ENCODE measurements at places on chromosomes 13 and 19.

DNA sequence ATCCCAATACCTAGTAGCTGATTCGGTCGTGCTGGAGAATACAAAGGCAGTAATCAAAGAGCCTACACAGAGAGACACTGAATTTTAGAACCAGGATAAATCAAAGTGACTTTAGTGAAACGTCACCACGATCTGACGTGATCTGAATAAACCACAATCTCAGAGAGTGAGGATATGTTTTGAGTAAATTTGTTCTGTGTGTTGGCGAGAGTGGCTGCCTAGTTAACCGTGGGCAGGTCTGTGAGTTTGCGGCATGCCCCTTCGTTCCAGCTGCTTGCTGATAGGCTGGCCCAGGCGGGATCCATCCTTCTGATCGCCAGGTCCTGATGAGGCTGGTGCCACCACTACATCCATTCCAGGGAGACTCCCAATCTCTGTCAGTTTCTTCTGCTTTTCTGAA is 40.4 kb downstream of the LRCH1 start:
- DNase-seq, result no peak

DNA sequence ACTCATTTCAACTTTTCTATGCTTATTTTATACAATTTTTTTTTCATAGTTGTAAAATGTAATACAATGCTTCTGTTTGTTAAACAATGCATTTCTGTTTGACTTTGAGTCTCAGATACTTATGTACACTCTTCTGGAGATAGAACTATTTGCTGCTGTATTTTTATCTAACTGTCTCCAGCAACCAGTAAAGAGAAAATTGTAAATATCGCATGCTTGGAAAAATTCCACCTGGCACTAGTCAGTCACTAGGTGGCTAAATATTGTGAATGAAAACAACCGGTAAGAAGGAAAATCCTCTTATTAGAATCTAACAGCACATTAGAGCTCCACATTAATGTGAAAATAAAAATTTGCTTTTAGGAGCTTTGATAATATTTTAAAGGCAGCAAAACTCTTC is 876.5 kb downstream of the PCDH9 start:
- no peak for DNase-seq

DNA sequence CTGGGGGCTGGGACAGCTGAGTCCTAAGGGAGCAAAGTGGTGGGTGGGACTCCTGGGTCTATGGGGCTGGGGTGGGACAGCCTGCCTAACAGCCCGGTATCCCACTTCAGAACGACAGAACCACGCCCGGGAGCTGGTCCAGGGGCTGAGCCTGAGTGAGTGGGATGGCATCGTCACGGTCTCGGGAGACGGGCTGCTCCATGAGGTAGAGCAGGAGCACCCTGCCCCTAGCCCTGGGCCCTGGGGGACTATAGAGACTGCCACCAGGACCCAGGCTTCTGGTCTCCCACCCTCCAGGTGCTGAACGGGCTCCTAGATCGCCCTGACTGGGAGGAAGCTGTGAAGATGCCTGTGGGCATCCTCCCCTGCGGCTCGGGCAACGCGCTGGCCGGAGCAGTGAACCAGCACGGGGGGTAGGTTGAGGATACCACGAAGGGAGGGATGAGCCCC is 8.6 kb downstream of the SPHK2 start:
- no peak for DNase-seq

- no peak for DNase-seq
Measured at GRCh38 chr13:45349438-45349837, 8.5 kb upstream of the TPT1 start.

- peak; percentile 93 for DNase-seq
Measured at GRCh38 chr19:3184847-3185460, 776 bp upstream of the NCLN start.

DNA sequence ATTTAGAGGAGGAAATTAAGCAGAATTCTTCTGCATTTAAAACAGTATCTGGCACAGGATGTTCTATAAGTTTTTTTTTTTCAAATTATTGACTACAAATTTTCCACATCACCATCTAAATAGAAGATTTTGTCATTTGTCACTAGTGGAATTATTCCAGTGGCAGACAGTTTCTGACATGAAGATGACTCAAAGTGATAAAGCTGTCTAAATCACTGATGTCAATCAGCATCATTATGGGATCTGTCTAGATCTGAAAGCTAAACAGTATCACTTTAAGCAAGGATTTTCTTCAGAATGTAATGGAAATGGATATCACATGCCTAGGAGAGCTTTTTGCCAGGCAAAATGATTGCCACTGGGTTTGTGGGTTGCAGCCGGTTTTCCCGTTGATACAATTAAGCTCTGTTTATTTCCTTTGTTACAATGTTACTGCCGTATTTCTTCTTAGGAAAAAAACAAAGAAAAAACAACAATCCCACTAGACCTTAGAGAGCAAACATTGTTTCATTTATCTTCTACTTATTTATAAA is 1657.0 kb upstream of the PRR20A start:
- DNase-seq, result no peak

DNA sequence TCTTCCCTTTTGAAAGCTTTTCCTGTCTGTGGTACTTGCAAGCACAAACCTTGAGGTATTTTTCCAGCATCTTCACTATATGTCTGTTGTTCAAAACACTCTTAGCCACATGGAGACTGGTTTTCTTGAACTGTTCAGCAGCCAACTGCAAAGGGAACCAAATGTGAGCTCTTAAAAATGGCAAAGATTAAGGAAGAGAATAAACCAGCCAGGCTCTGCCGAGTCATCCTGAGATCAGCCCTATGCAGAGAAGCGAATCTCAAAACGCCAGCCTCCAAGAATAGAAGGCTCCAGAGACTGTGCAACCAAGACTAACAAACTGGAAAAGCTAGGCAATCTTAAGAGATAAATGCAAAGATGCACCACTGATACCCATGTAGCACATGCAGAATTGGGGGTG is 20.7 kb downstream of the AKAP8 start:
- DNase-seq, result no peak

- peak; percentile 79 for DNase-seq
Measured at GRCh38 chr19:3224346-3225168, at the start of gene CELF5. Gene CELF5 (plus strand): TSS chr19:3224661. CDS start chr19:3224740, 79 bp downstream.

- no peak for DNase-seq
Measured at GRCh38 chr19:47633996-47634395, 25.1 kb downstream of the BICRA start.

DNA sequence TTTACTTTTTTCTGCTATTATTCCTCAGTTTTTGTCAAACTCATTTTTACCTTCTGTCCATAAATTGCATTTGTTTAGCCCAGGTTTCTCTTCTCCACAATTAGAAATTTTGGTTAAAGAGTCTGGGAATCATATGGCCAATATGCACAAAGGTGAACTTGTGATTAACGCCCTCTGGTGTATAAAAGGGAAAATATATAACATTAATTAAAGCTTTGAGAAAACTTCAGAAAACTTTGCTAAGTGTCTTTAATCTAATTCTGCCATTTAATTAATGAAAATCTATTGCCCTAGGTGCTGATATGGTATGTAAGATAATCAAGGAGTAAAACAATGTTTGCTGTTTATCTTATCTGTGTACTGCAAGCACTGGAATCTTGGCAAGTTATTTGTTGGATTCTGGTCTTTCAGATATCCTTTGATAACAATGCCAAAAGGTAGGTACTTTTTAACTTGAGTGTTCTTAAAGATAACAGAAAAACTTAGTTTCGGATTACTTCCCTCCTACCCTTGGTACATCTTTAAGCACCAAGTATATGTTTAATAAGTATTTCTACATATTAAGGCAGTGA is 402.6 kb downstream of the SUCLA2 start:
- no peak for DNase-seq

- no peak for DNase-seq
Measured at GRCh38 chr13:85694992-85695391, 104.2 kb downstream of the SLITRK6 start.

GRCh38 chr13:111534751-111535522 is 214.5 kb downstream of the TEX29 start:
- DNase-seq, result peak; percentile 65

GRCh38 chr13:99992949-99993351 is 11.4 kb downstream of the ZIC2 start:
- DNase-seq, result no peak

DNA sequence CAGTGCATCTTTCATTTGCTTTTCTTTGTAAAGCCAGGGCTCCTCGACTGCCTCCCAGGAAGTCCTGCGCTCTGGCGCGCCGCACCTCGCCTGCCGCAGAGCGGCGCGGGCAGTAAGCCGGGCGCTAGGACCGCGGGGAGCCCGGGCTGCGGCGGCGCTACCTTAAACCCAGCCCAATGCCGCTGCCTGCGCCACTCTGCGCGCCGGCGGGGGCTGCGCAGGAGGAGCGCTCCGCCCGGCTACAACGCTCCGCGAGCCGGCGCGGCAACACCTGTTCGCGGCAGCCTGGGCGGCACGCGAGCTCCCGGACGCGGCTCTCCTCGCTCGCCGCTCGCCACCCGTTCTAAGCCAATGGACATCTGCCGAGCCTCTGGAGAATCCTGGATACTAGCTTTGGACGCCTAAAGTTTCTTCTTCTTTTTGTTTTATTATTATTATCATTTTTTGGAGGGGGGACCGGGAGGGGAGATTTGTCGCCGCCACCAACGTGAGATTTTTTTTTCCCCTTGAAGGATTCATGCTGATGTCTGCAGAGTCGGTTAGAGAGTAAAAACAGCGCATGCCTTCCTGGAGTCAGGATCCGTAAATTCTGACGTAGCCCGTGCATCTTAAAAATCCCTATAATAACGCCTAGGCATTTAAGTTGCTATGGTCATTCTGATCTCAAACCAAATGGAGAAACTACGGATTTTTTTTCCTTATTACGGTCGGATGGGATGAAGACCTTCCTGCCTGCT is at the start of gene FGF9:
FGF9 (plus strand) TSS at position 191 of the 737 bp plus-strand sequence. CDS start 840 bp downstream, outside the sequence.
- DNase-seq, result peak; percentile 81

GRCh38 chr19:335486-336066 is 9.0 kb downstream of the MIER2 start:
- no peak for DNase-seq

DNA sequence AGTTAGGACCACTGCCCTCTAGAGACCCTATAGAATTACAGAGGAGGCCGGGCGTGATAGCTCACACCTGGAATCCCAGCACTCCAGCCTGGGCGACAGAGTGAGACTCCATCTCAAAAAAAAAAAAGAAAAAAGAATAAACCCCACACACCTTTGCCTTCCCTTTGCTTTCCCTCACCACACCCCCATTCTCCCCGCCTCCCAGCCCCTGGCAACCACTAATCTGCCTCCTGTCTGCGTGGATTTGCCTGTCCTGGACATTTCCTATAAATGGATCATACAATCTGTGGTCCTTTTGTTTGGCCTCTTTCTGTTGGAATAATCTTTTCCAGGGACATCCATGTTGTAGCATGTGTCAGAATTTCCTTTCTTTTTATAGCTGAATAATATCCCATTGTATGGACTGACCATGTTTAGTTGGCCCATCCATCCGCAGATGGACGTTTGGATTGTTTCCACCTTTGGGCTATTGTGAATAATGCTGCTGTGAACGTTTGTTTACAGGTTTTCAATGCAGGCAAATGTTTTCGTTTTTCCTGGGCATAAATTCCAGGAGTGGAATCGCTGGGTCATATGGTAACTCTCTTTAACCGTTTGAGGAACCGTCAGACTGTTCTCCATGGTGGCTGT is 15.3 kb downstream of the NACC1 start:
- no peak for DNase-seq

DNA sequence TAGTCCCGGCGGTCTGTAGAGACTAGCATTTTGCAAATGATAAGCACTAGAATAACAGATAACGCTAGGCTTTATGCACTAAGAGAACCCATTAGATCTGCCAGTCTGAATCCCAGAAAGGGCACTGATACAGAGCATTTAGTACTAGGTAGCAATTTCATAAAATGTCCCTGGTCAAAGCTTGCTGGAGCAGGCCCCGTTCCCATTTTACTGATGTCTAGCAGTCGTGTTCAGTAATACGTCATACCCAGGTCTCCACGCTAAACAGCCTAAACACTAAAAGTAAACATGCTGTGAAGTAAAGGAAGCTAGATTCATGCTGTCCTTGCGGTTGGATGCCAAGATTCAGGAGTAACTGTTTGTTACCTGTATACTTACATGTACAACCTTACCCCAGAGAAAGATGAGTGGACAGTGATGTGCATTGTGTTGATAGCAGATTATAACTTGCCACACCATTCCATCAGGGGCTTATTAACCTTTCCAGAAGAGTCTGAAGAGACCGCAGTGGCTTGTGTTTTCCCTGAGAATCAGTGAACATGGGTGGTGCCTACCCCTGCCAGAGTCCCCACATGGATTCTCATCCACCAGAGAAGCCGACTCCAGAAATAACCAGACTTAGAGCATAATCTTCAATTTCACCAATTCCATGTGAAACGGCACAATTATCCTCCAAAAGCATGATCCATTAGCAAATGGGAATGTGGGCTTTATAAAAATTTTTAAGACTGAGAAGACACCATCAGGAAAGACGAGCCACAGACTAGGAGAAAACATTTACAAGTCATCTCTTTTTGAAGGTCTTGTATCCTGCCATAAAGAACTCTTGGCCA is 3.4 kb upstream of the RPS11 start:
- peak; percentile 33 for DNase-seq

DNA sequence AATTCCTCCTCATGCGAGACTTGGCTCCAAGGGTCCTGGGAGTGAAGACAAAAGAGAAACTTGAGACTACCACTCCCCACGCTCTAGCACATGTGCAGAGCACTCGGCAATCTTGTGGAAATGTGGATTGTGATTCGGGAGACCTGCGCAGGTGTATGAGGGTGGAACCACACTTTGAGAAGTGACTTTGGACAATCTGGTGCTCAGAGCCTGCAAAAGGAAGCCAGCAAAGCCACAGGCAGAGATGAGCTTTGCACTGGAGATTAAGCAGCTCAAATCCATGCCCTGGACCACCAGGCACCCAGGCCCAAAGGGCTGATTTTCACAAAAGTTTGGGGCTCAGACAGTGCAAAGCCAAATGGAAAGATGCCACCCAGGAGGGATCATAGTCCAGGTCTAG is 162.5 kb upstream of the TSHZ3 start:
- DNase-seq, result no peak

DNA sequence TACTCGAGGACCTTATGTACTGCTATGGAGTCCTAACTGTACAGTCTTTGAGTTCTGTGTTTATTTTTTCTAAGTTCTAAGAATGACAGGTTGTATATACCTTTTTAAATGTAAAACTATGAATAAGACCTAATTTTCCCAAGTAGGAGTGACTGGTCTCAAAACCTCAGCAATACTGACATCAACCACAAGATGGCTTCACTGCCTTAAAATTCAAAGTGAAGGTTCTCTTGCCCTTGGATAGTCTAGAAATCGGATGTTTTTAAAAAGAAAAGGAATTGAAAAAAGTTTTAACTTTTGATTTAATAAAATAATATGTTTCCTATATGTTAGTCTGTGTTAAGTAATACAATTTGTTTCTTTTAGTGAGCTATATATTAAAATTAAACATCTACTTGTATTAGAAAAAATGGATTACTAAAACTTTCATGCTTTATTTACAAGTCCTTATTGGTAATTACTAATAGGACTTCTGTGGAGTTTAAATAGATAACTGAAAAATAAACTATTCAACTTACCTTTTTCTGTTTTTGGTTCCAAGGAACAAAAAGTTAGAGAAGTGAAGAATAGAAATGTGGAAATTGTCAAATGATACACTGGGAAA is 52.0 kb downstream of the TDRD3 start:
- DNase-seq, result peak; percentile 33

Data from NCI-H1417 (cell line).